ENCODE measurements at places on chromosomes 1 and 21.
A peak's percentile ranks its signal among the peaks of the same experiment; 100 is the strongest.

- peak; percentile 97 for DNase-seq
Measured at GRCh38 chr21:33011462-33011861, 14.3 kb upstream of the OLIG2 start.

DNA sequence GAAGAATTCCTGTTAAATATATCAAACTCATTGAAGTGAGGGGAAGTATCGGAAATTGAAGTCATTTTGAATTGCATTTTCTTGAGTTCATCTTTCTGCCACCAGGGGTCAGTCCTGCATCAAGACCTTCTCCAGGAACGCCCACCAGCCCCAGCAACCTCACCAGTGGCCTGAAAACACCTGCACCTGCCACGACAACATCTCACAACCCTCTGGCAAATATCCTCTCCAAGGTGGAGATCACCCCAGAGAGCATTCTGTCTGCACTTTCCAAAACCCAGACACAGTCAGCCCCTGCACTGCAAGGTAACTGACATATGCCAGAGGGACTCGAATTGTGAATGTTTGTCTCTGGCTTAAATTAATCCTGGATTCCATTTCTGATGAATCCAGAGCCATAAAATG, 22.8 kb upstream of the TARS2 start:
- DNase-seq: peak; percentile 46

DNA sequence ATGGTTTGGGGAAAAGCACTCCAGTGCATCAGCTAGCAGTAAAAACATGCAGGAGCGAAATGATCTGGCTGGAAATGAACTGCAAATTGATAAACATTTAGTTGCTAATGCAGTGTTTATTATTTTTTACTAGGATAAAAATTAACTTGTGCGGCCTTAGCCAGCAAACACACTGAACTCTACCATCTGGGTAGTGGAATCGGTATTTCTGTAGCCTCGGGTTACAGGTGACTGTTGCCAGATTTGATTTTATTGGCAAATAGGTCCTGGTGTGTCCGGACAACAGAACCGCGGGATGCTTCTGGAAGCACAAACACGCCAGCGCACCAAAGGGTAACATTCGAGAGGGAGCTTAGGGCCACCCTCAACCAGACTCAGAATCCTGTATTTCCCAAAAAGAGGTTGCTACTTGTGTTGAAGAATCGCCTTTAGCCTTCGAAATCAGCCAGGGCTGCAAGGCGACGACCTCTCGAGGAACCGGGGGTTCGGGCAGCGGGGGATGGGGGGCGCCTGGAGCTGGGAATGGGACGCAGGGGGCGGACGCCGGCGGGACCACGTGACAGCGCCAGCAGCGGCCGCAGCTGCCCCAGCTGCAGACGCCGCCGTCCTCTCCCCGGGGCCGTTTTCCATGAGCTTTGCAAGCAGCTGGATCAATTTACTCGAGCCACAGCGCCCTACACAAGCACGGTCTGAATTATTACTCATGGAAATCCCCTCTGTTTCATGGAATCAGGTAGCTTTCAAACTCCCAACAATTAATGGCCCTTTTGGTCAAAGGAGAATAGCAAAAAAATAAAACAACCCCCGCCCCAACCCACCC, 158.8 kb downstream of the TOMM20 start:
- no peak for DNase-seq

- no peak for DNase-seq
Measured at GRCh38 chr1:174890024-174890423, 109.7 kb upstream of the CACYBP start.
